ENCODE measurements at places on chromosomes 5 and 9.

GRCh38 chr9:110971234-110971633, 67.0 kb downstream of the LPAR1 start:
- DNase-seq = no peak

- no peak for DNase-seq
Observed at GRCh38 chr9:127411122-127411521, 13.1 kb upstream of the ZNF79 start.

DNA sequence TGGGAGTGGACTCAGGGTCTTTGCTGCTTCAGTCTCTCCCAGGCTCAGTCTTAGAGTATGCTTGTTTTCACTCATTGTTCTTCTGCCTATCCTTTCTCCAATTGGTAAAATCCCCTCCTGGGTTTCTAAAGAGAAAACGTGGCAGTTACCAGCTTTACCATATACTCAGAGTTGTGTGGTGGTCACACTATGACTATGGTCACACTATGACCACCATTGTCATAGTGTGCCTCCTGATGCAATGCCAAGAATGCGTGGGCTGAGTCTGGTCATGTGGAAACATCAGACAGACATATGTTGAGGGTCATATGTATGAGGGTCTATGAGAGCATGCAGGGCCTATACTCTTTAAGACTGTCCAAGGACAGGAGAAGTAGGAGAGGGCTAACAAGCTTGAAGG, 326.5 kb upstream of the PRR16 start:
- DNase-seq = no peak

DNA sequence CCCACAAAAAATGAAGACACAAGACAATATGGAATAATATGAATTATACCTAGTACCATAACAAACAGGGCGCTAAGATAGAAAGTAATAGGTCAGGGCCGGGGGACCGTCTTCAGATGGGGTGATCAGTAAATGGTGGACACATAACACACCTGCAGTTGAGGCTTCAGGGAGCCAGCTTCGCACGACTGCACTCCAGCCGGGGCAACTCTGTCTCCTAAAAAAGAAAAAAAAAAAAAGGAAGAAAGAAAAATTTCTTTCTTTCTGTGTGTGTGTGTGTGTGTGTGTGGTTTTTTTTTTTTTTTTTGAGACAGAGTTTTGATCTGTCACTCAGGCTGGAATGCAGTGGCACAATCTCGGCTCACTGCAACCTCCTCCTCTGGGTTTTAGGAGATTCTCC, 75.0 kb upstream of the HSPA9 start:
- DNase-seq = no peak

- DNase-seq = peak; percentile 84
Observed at GRCh38 chr9:135501261-135502167, 1.0 kb downstream of the MRPS2 start.

- no peak for DNase-seq
Observed at GRCh38 chr9:87685441-87685840, 40.5 kb upstream of the CTSL start.
